NCI-H2171 treated with DMSO at 0.1 percent for 48 hours (cell line): ENCODE measurements at places on chromosomes 16 and 17.

GRCh38 chr17:73746314-73747073, 102.2 kb upstream of the SDK2 start:
- DNase-seq: no peak

- no peak for DNase-seq
These were observed 6.6 kb upstream of the JUP start for GRCh38 chr17:41792845-41793783.

DNA sequence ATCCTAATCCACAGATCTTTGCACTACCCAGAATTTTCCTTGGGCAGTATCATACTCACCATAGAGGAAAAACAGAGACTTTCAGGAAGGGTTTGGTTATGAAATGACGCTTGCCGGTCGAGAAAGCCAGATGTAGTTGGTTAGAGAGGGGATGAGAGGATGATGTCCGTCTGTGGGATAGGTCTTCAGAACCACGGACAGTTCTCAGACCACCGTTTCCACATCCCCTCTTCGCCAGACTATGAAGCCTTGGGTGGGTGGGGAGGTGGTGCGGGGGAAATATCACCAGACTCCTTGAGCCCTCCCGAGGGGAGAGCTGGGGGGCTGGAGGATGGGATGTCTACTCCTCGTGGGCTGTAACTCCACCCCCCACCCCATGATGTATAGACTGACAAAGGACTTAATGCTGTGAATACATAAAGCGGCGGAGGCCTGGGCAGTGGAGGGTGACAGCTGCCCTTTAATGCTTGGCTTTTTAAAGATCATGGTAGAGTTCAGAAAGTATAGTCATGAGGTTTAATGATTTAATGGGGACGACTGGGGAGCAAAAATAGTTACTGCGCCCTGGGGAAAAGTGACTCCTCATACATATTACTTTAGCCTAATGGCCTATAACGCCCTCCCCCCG, 96.6 kb downstream of the MRM1 start:
- DNase-seq: no peak

- no peak for DNase-seq
These were observed 486.9 kb downstream of the CDH8 start for GRCh38 chr16:61549327-61549726.

GRCh38 chr16:81888520-81889394, 109.7 kb downstream of the PLCG2 start:
- no peak for DNase-seq

GRCh38 chr17:50146230-50146926, 4.1 kb downstream of the PPP1R9B start:
- DNase-seq: no peak

- DNase-seq: no peak
These were observed 94.0 kb downstream of the MRTFB start for GRCh38 chr16:14164916-14165662.
